ENCODE measurements at places on chromosomes 12 and 14.

- no peak for DNase-seq
Measured at GRCh38 chr12:11962860-11963259, 107.9 kb upstream of the BCL2L14 start.

- DNase-seq: peak; percentile 48
Measured at GRCh38 chr14:104294628-104294982, 156.2 kb downstream of the KIF26A start.

GRCh38 chr12:12008931-12009611 is 61.7 kb upstream of the BCL2L14 start:
- peak; percentile 84 for DNase-seq

DNA sequence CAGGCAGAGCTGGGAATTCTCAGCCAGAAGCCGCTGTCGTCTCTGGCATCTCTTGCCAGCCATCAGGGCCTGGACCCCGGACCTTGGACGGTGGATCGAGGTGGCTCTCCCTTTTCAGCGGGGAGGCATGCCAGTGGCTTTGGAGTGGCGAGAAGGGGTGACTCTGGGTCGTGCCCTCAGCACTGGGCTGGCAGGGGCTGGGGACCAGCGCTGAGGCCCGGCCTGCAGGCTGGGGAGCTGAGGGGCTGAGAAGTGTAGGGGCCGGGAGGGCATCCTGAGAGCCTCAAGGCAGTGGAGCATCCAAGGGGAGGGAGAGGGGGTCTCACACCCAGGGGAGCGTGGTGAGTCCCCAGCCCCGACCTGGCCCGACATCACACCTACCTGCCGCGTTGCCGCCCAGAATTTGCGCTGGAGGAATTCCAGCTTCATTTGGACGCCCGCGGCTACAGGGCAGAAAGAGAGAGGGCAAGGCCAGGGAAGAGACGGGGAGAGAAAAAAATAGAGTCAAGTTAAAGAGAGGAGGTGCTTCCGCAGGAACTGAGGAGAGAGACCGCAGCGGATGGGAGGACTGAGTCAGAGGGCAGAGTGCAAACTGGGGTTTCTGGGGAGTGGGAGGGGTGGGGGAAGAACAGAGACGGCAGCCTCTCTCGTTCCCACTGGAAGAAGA is 9.0 kb upstream of the LRTM2 start:
- DNase-seq: peak; percentile 33

- DNase-seq: no peak
Measured at GRCh38 chr14:37991027-37991426, 216.7 kb upstream of the SSTR1 start.

GRCh38 chr12:84874125-84874824 is 38.3 kb downstream of the SLC6A15 start:
- peak; percentile 62 for DNase-seq

All from kidney (tissue), 22 donors.